ENCODE measurements at places on chromosomes 2 and 18.
A peak's percentile ranks its signal among the peaks of the same experiment; 100 is the strongest.

DNA sequence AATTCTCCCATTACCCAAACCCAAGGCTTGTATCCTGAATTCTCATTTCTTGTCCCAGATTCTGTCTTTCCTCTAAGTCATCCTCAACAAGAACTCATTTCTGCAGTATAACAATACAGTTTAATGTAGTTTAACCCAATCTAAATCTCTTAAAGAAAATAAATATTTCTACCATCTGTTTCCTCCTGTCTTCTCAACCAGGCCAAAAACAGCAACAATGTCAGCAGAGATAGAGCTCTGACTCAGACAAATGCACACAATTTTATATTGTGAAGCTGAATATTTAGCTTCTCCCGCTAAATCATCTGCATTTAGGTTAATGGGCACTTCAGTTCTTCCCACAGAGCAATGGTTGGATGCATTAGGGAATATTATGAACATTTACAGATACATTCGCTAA lies 35.7 kb upstream of the KYNU start:
- no peak for DNase-seq

DNA sequence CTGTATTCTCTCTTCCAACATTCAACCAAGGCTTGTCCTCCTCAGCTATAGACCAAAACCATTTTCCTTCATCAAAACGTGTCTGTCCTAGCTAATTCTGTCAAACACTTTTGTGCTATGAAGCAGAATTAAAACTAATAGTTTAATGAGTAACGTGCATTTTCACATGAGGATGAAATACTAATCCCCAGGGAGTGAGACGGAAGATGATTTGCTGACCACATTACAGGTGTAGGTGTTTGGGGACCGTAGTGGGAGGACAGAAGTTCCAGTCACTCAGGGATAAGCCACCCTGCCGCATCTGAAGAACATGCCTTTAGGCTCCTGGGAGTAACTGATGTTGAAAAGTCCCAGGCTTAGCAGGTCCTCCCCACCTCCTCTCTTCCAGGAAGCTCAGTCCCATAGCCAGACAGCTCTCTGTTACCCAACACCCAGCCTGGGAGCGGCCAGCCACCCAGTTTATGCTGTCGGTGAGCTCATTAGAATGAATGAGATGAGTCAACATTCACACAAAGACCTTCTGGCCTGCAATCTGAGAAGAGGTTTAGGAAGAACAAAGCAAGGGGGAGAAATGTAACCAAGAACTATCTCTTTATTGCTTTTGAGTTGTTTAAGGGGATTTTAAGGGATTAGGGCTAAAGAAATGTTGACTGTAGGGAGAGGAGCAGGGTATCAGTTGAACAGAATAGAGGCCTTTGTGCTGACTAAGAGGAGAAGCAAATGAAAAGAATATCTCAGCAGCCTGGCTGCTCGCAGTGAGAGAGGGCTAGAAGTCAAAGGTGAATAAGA lies 122.5 kb downstream of the FOXI3 start:
- peak; percentile 97 for DNase-seq

DNA sequence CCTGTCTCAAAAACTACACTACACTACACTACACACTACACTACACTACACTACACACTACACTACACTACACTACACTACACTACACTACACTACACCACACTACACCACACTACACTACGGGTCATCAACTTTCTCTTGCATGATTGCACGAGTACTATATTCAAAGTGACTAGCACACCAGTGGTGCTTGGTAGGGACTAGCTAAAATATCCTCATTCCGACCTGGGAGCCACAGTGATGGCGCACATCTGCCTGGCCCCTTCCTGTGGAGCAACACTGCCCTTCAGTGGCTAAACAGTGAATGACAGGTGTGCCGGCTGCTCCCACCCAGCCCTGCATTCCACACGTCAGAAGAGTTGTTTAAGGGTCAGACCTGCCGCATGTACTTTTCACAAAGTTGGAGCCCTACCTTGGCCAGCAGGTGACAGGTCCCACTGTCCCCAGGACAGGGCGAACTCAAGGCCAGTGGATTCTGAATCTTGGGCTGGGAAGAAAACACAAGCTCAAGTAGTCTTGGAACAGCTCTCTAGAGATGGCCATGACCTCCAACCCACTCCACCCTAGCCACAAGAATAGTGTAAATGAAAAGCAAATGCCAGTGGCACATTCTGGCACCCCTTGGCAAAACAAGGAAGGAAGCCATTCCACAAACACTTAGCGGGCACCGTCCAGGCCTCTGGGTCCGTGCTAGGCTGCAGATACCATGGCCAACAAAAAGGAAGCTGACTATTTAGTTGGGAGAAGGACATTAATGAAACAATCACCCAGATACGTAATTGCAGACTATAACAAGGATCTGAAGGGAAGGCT lies 79.7 kb upstream of the MSH2 start:
- DNase-seq = peak; percentile 95

GRCh38 chr2:5937851-5938565 lies 245.8 kb downstream of the SOX11 start:
- DNase-seq = peak; percentile 72

GRCh38 chr2:200338692-200339091 lies 32.2 kb downstream of the SPATS2L start:
- DNase-seq = no peak

DNA sequence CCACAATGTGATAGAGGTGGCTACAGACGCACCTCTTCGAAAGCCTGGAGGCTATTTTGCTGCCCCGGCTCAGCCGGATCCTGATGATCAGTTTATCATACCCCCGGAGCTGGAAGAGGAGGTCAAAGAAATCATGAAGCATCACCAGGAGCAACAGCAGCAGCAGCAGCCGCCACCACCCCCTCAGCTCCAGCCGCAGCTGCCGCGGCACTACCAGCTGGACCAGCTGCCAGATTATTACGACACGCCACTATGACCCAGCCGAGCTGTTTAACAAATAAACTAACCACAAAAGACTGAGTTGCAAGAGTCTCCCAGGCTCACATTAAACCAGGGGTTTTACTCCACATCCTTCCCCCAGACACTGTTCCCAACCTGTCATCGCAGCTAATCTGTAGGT lies 263.8 kb downstream of the PHLPP1 start:
- DNase-seq = no peak
